AG20443 (cell line): ENCODE measurements at places on chromosomes 12 and 14.

- DNase-seq: peak; percentile 50
Measured at GRCh38 chr12:58408516-58408915, 467.1 kb downstream of the ATP23 start.

DNA sequence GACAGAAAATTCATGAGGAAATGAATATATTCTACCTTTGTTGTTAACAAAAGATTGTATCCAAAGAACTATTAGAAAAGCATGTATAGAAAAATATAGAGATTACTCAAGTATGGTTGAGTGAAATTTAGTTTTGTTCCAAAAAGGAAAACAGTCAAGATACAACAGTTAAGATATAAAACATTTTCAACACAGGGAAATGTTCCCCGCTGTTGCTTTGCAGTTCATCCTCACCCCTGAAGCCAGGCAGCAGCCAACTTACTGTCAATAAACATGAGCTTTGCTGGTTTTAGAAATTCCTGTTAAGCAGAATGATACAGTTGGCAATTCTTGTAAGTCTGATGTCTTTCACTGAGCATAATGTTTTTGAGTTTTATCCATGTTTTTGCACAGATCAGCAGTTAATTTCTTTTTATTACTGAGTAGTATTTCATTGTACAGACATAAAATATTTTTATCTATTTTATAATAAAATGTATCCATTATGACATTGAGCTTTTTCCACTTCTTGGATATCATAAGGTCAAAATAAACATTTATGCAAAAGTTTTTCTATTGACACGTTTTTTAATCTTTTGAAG is 1.2 kb upstream of the CLEC2B start:
- peak; percentile 13 for DNase-seq

- no peak for DNase-seq
Measured at GRCh38 chr14:82080370-82080769, 546.7 kb upstream of the SEL1L start.

- no peak for DNase-seq
Measured at GRCh38 chr12:69027411-69027881, 94.5 kb upstream of the CPM start.

GRCh38 chr14:90509403-90509802 is 112.6 kb downstream of the CALM1 start:
- DNase-seq: no peak

GRCh38 chr12:93336291-93336741 is 41.4 kb upstream of the NUDT4 start:
- DNase-seq: no peak

- no peak for DNase-seq
Measured at GRCh38 chr14:32606301-32606700, 277.2 kb downstream of the AKAP6 start.

GRCh38 chr12:16130343-16130742 is 147.1 kb downstream of the SLC15A5 start:
- DNase-seq: no peak

- no peak for DNase-seq
Measured at GRCh38 chr14:20757965-20758364, 10.2 kb upstream of the EDDM3B start.

DNA sequence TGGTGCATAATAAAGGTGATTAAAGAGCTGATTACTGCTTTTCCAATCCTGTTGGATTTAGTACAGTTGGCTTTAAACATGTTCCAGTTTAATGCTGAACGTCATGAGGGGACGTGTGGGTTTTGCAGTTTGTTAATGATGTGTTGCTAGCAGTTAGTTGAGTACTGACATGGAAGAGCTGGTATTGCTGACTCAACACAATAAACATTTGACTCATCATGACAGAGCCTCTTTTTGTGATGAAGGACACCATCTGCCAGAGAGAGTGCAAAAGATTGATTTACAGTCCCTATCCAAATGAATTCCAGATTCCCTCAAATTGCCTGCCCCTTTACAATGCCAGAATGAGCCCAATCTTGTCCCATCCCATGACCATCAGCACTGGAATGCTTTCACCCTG is 346.2 kb upstream of the PRICKLE1 start:
- peak; percentile 15 for DNase-seq

DNA sequence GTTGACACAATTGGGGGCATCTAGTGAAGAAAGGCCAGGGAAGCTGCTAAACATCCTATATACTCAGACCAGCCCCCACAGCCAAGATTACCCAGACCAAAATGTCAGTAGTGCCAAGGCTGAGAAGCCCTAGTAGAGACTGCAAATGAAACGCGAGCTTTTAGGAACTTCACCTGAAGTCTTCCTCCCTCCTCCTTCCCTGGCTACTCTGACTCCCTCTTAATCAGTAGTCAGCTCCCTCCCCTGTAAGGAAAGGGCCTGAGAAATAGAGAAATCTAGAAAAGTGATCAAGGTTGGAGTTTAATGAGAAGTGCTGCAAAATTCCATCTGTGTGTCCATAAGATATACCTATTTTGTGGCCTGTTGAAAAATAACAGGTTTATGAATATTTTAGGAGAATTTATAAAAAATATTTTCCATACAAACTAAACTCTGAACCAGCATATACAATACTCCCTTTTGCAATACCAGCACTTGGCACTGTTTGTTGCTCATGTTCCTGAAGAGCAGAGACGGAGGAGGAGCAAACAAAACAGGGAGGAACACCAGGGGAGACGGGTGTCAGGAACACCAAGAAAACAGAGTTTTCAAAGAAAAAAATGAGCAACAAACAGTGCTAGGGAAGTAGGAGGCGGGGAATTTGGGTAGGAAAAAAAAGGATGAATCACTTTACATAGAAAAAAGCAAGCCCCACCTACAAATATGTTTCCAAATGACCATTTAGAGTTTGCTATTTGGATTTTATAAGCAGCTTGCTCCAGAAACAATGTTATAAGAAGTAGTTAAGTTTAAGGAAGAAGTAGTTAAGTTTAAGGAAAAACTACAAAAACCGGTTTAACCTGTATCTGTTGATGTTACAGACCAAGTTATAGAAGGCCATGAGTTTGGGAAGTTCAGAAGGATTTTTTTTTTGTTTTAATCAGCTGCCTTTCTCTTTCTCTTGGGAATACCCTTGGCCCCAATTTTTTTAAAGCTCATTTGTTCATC is 282.1 kb upstream of the GRIP1 start:
- DNase-seq: no peak

DNA sequence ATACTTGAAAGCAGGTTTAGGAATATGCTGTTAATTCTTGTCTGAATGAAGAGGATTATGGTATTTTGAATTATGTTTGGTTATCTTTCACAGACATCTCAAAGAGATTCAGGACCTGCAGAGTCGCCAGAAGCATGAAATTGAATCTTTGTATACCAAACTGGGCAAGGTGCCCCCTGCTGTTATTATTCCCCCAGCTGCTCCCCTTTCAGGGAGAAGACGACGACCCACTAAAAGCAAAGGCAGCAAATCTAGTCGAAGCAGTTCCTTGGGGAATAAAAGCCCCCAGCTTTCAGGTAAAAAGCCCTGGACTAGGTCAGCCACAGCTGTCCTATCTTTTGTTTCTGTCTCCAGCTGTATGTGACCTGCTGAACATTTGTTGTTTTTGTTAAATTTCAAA is 52.1 kb downstream of the RAD52 start:
- no peak for DNase-seq

- no peak for DNase-seq
Measured at GRCh38 chr12:60872219-60872618, 1276.4 kb downstream of the SLC16A7 start.

- no peak for DNase-seq
Measured at GRCh38 chr12:2137711-2138110, 84.9 kb downstream of the CACNA1C start.

- DNase-seq: no peak
Measured at GRCh38 chr12:72269491-72269890, 2.7 kb upstream of the TRHDE start.

- peak; percentile 26 for DNase-seq
Measured at GRCh38 chr14:70416338-70416724, 559 bp downstream of the SYNJ2BP start.

GRCh38 chr14:85416771-85417170 is 113.2 kb upstream of the FLRT2 start:
- peak; percentile 41 for DNase-seq

- no peak for DNase-seq
Measured at GRCh38 chr12:93430280-93430679, 11.5 kb downstream of the UBE2N start.

- no peak for DNase-seq
Measured at GRCh38 chr12:3973973-3974644, 100.9 kb upstream of the PARP11 start.
